ENCODE measurements at places on chromosomes 4 and X.

- peak; percentile 21 for DNase-seq
Observed at GRCh38 chr4:73883306-73883705, 14.1 kb downstream of the CXCL1 start.

- no peak for DNase-seq
Observed at GRCh38 chr4:61445374-61446063, 245.4 kb downstream of the ADGRL3 start.

DNA sequence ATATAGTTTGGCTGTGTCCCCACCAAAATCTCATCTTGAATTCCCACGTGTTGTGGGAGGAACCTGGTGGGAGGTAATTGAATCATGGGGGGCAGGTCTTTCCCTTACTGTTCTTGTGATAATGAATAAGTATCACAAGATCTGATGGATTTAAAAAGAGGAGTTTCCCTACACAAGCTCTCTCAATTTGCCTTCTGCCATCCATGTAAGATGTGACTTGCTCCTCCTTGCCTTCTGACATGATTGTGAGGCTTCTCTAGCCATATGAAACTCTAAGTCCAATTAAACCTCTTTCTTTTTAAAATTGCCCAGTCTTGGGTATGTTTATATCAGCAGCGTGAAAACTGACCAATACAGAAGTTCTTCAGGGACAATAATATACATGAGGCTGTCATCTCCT, 425.1 kb downstream of the PABPC4L start:
- no peak for DNase-seq

DNA sequence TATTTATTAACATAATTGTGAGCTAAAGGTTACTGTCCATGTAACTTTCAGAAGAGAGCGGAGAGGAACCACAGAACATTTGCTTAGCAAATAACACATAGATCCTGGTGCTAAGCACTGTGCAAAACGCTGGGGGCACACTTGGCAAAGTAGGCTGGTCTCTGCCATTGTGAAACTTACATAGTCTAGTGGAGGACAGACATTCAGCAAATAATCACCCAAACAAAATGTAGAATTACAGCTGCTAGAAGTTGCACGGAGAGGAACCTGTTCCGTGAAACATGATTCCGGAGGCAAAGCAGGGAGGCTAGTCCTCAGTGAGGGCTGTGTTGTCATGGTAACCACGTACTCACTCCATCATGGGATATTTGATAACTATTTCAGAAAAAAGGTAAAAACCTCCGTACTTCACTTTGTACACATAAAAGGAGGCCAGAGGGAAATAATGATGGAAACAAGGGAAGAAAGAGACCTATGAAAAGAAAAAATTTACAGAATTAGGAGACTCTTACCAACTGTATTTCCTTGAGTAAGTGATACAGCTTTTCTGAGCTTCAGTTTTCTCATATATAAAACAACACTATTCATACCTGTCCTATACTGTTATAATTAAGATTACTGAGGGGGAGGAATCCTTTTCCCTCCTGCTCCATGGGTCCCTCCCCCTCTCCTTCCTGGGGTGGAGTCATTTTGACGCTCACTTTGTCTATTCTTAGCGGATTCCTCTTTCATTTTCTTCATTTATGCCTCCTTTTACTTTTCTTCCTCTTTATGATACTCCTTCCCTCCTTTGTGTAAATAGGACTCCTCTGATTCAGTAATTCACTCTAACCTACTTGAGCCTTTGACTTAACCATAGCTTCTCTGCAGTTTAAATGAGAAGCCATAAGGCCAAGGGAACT, 825 bp upstream of the RASGEF1B start:
- DNase-seq, result peak; percentile 58

DNA sequence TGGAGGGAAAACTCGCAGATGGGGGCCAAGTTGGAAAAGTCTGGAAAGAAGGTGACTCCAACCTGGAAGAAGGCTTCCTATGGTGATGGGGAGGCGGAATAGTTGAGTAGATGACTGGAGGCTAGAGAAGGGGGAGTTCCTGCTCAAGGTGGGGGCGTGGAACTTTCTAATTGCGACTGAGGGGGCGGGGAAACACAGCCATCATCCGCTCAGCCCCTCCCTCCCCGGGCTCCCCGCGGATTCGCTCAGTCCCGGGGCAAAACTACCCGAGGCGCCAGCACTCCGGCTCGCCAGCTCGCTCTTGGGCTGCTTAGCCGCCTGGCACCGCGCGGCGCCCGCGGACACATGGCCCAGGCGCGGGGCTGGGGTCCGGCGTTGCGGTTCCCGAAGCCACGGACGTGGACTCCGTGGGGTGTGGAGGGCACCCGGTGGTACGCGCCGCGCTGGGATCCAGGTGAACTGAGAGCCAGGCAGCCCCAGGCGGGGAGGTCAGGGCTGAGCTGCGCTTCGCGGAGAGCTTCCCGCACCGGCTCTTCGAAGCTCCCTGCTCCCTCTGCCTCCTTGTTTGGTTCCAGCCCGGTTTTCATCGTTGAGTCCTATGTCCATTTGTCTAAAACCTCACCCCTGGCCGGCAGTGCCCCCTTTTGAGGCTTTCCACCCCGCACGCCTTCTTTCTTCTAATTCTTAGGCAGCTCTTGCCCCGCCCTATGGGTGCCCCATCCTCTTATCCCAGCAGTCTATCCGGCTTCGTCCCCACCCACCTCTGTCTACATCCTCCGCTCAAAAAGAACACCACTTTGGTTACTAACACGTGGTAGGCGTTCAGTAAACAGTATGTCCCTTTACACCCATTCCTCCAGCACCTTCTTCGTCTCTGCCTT, 38.9 kb downstream of the STARD8 start:
- peak; percentile 8 for DNase-seq

DNA sequence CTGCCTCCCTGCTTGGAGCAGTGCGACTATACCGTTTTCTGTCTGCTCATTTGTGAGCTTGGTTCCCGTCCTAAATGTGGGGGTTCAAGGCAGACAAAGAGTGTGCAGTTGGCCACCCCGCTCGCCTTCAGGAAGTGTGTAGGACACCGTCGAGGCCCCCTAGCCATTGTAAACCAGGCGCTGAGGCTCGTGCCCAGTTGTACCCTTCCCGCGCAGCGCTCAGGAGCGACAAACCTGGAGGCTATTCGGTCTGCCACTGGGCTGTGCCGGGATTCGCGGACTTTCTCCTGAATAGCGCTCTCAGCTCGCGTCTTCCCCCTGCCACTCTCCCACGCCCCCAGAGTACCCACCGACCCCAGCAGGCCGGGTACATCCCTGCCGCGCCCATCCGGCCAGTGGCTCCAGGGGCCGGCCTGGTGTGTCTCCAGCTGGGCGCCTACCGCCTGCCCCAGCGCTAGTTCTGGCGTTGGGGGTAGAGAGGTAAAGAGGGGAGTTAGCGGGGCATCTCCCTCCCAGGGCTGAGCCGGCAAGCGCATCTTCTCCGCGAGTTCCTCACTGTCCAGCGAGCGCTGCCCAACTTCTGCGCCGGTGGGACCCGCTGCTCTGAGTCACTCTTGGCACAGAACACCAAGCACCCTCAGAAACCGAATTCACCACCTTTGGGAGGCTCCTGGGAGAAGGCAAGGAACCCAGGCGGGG, 880 bp upstream of the LONRF3 start:
- no peak for DNase-seq

GRCh38 chr4:71932941-71933340, 98.9 kb upstream of the NPFFR2 start:
- DNase-seq, result no peak

GRCh38 chr4:2914256-2915126, 48.7 kb downstream of the NOP14 start:
- peak; percentile 53 for DNase-seq

- DNase-seq, result no peak
Observed at GRCh38 chrX:135531813-135532212, 11.4 kb downstream of the INTS6L start.

DNA sequence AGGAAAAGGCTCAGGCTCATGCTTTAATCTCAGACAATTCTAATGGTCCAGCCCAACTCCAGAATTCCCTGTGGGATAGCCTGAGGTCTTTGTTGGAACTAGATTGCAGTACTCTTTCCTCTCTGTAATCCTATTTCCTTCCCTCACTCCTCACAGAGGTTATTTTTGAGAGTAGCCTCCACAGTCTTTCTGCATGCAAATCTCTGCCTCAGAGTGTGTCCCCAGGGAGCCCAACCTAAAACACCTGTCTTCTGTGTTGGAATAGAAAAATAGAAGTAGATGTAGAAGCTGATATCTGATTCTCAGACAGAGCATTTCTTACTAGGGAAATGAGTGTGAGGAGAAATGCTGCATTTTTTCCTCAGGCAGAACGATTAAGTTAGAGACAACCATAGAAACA, 915.5 kb upstream of the EPHA5 start:
- no peak for DNase-seq

GRCh38 chr4:31040106-31040505, 319.9 kb downstream of the PCDH7 start:
- DNase-seq, result no peak

GRCh38 chr4:90241008-90241407, 113.8 kb downstream of the CCSER1 start:
- DNase-seq, result no peak

GRCh38 chr4:93731456-93731855, 97.1 kb upstream of the ATOH1 start:
- no peak for DNase-seq

DNA sequence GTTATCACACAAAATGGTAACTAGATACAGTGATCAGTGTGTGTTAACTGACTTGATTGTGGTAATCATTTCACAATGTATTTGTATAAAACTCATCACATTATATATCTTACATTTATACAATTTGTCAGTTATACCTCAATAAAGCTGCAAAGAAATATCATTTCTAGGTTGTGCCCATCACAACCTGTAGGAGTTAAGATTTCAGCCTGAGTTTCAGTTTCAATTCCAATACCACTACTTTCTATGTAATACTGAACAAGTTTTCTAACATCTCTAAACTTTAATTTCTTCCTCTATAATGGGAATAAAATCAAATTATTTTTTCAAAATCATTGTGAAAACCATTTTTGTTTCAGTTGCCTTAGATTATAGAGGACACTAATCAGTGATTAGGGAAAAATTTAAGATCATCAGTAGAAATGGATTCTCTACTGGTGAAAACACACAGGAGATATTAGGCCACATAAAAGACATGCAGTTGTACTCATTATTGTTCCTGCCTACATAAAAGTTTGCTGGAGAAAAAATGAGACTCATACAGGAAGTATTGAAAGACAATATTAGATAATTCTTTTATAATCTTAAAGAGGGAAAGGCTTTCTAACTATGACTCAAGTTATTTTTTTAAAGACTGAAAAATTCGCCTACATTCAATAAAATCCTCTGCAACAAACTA, 18.4 kb upstream of the TBC1D1 start:
- no peak for DNase-seq

- DNase-seq, result no peak
Observed at GRCh38 chr4:105725623-105726022, 17.0 kb downstream of the GSTCD start.

- DNase-seq, result no peak
Observed at GRCh38 chr4:40065010-40065409, 8.4 kb downstream of the N4BP2 start.

DNA sequence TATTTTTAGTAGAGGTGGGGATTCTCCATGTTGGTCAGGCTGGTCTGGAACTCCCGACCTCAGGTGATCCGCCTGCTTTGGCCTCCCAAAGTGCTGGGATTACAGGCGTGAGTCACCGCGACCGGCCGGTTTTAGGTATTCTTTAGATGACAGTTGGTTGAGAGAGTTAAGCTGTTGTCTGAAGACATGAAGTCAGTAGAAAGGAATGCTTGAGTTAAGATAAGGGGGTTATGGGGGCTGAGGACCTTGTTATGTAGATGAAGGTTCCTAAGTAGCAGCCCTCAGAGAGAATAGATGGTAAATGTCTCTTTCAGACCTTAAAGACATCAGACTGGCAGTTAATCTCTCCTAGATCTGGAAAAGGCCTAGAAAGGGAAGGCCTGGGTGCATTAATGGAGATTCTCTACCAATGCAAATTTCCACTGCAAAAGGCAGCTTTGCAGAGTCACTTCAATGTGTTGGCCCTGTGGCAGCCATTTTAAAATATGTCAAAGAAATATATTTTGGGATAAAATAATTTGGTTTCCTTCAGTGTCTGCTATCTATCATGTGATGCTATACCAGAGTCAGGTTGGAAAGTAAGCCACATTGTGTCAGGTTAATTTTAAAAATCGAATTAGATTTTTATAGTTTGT, 6.4 kb upstream of the ZNF674 start:
- no peak for DNase-seq

DNA sequence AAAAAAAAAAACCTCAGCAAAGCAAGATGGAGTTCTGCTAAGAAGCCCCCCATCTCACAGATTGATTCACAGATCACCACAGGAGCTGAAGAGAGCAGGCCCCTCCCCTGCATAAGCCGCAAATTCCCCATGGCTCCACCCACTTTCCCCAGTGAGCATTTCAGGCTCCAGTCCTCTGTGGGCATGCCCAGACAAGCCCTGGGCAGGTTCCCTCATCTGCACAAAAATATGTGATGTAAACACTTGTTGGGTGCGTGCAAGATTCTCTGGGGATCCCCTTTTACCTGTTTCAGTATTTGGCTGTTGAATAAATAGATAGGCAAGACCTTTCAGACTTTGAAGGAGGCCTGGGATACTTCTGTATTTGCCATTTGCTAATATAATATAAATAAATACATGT, 514.3 kb downstream of the PCDH7 start:
- peak; percentile 51 for DNase-seq

Data from GM12865 (cell line).